ENCODE measurements at places on chromosomes 3 and 15. TPM values are rescaled to one million over a fixed set of nuclear protein-coding genes. Genes with fewer than 3 reads are reported as not detected.
A peak's percentile ranks its signal among the peaks of the same experiment; 100 is the strongest.

CPLX3 gene
- total RNA-seq: not detected

HEG1 gene
- 21.1 TPM for total RNA-seq

GRCh38 chr3:17412950-17413530, 329.4 kb downstream of the TBC1D5 start:
- peak; percentile 8 for DNase-seq

- no peak for DNase-seq
Measured at GRCh38 chr3:128971421-128972100, 22.3 kb downstream of the CFAP92 start.

DNA sequence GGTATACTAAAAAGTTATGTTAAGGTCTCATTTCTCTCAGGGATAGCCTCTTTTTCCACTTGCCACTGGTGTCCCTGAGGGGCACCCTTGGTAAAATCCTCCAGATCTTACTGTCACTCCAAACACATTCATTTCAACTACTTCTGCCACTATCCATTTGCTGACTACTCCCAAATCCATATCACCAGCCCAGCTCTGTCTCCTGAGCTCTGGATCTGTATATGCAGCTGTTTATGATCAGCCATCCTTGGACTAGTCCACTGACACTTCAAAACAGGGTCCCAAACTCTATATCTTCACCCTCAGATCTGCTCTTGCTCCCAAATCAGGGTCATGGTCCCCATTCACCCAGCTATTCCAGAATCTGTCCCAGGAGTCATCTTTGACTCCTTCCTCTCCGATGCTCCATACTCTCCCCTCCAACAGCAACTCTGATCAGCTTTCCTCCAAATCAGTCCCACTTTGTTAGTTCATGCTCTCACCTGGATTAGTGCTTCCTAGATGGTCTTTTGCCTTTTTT, 9.9 kb downstream of the NCEH1 start:
- DNase-seq: no peak

All from H7 (cell line).